ENCODE measurements at places on chromosomes 4 and X.
A peak's percentile ranks its signal among the peaks of the same experiment; 100 is the strongest.

DNA sequence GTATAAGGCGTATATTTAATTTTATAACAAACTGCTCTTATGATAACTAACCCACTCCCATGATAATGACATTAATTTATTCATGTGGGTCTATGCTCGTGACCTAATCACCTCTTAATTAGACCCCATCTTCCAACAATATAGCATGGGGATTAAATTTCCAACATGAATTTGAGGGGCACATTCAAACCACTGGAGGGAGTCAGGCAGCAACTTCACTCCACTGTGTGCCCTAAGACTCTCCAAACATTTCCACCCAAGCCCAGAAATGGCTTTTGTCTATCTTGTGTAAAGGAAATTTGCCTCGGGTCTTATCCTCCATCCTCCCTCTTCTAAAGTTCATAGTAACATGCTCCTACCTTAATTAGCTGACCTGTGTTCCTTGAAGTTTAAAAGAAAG lies 616.1 kb upstream of the CPEB2 start:
- DNase-seq, result no peak

- DNase-seq, result no peak
Observed at GRCh38 chrX:100926453-100926852, 2.3 kb downstream of the XKRX start.

DNA sequence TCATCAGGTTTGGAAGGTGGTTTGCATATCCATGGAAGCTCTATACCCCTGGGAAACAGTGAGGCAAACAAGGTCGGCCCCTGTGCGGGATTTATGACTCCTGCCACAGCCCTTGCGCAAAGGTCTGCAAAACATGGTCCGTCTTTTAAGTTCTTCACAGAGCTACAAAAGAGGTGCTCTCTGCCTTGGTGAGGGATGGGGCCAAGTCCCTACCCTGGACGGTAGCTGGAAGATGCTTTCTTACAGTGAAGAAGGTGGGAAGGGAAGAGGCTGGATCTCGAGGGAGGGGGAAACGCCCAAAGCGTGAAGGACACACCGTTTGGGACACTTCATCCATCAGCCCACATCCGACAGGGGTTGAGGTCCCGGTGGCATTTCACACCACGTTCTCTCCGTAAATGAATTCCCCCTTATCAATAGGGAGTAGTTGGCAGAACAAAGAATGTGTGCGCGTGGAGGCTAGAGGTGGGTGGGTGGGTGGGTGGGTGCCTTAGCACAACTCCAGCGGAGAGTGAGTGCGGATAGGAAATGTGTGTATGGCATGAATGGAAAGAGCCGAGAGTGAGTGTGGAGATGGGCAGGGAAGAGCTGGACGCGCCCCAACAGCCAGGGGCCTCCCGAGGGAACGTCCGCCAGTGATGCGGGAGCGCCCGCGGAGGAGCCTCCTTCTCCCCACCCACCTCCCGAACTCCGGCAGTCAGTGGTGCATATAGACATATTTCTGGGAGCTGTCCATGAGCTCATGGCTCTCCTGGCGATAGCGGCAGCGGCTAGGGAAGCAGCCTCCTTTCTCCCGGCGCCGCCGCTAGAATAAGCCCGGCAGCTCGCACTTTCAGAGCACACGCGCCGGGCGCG lies 68.3 kb downstream of the LARP7 start:
- DNase-seq, result no peak

GRCh38 chr4:81287101-81287500 lies 72.1 kb upstream of the PRKG2 start:
- DNase-seq, result no peak

DNA sequence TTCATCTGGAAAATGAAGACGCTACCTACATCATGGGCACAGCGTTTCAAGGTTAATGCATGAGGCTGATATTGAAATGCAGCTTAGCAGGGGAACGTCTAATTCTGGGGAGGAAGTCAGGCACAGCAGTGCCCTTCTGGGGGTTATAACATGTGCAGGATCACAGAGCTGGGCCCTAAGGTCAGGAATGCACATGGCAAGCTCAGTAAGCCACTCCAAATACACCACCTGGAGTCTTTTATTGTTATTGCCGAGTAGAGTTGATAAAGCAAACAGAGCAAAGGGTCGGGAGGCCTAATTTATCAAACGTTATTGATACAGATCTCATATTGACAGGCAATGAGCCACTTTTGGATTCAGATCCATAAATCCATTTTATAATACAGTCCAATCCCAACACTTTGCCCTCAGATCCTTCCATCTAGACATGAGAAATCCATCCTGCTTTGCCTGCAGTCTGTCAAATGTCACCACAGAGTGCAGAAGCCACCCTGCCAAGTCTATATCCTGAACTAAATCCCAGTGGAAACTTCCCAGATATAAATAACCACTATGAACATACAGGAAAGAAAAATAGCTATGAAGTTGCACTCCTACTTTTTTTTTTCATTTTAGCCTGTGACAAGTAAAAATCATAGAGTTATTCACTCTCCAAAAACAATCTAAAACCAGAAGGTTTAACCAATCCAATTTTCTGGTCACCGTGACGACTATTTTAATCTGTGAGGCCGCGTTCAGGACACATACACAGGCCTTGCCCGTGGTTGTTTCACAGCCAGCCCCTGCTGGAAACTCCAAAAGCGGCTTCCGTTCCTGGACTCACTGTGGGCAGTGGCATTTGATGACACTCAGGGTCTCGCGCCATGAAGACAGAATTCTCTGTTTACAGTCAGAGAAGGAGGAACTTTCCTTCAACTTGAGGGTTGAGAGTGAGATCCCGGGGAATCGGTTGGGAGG lies 335.4 kb downstream of the DHX15 start:
- DNase-seq, result no peak

- no peak for DNase-seq
Observed at GRCh38 chr4:79466621-79467020, 58.6 kb upstream of the GK2 start.

- DNase-seq, result no peak
Observed at GRCh38 chr4:115292320-115293092, 179.1 kb upstream of the NDST4 start.

GRCh38 chrX:13285229-13285628 lies 34.6 kb downstream of the ATXN3L start:
- no peak for DNase-seq

GRCh38 chr4:86497980-86498862 lies 95.9 kb upstream of the PTPN13 start:
- peak; percentile 47 for DNase-seq

GRCh38 chrX:11264925-11265324 lies 28.3 kb upstream of the AMELX start:
- no peak for DNase-seq

Measured in GF-D8 (cell line).